ENCODE measurements at places on chromosomes 5 and 9. TPM values are rescaled to one million over a fixed set of nuclear protein-coding genes. Genes with fewer than 3 reads are reported as not detected.

Gene ZNF354B
- 10.1 TPM for total RNA-seq

Gene ZNF454
- 3.6 TPM for total RNA-seq

Gene MYMK
- total RNA-seq, result not detected

Gene RNF180
- 15.2 TPM for total RNA-seq

Gene FLT4
- 0.46 TPM for total RNA-seq

Gene RORB
- total RNA-seq, result under 0.01 TPM

Gene NUTM2F
- total RNA-seq, result not detected

Gene WDR31
- total RNA-seq, result 2.1 TPM

Gene GLRA1
- total RNA-seq, result not detected

Gene RABGAP1
- total RNA-seq, result 49.0 TPM

Gene TOR2A
- 1.8 TPM for total RNA-seq

Gene POU5F2
- 1.2 TPM for total RNA-seq

Gene NMUR2
- total RNA-seq, result not detected

All from smooth muscle cell of the umbilical artery (primary cell).